T-helper 2 cell (primary cell): ENCODE measurements at places on chromosomes 12 and 14.

- no peak for DNase-seq
Measured at GRCh38 chr12:43105426-43105981, 446.5 kb downstream of the ADAMTS20 start.

DNA sequence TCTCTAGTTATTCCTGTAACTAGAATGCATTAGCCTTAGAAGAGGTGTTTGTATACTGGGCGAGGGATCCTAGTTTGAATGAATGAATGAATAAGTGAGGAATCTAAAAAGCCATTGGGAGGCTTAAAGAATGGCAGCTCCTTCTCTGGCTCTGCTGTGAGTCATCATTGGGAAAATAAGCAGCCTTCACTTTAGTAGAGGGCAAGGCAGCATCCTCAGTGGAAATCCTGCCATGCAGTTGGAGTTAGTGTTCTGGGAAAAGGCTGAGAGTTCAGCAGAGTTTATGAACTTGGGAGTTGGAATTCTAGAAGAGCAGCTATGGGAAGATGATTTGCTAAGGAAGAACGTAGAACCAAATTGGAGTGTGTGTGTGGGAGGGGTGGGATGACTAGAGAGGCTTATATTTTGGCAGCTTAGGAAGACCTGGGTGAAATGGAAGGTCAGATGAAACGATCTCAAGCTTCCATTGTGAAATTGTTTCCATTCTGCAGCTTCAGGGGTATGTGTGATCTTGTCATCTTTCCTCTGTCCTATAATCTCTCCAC lies 120.8 kb downstream of the PTCSC3 start:
- no peak for DNase-seq

- no peak for DNase-seq
Measured at GRCh38 chr12:5524769-5525436, 93.0 kb downstream of the NTF3 start.

GRCh38 chr14:93549595-93549994 lies 118.9 kb downstream of the UNC79 start:
- no peak for DNase-seq

DNA sequence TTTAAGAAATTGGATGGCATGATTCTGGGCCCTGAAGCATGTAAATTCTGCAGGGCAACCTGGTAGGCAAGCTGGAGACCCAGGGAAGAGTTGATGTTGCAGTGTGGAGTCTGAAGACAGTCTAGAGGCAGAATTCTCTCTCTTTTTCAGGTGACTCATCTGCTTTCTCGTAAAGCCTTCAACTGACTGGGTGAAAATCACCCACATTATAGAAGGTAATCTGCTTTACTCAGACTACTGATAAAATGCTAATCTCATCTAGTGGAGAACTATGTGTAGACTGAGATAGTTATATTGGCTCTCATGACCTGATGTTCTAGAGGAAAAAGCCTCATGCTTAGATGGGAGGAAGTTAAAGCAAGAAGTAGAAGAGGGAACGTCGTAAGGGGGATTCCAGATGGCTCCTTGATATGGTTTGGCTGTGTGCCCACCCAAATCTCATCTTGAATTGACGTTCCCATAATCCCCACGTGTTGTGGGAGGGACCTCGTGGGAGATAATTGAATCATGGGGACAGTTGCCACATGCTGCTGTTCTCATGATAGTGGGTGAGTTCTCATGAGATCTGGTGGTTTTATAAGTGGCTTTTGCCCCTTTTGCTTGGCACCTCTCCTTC lies 723.8 kb downstream of the BCL11B start:
- no peak for DNase-seq

- DNase-seq: no peak
Measured at GRCh38 chr14:68589447-68590200, 203.2 kb downstream of the ZFP36L1 start.

- no peak for DNase-seq
Measured at GRCh38 chr12:85277191-85277590, 2.8 kb upstream of the ALX1 start.

DNA sequence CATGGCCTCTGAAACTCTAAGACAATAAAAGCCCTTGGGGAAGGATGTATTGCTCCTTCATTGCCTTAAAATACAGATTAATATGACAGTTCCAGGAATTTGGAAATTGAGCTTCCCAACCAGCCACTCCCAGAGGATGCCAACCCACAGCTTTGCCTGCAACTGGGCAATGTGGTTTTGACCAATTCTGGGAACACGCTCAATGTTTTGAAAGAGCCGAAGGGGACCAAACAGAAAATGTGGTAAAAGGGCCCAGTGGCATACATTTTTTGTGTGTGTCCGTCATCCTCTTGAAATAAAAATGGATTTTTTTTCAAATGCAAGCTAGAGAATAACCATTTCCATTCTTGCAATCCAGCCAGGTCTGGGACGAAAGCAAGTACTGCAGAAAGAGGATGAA lies 88.3 kb upstream of the PLEKHG7 start:
- no peak for DNase-seq

GRCh38 chr14:64772397-64772950 lies 68.2 kb downstream of the PLEKHG3 start:
- DNase-seq: no peak

DNA sequence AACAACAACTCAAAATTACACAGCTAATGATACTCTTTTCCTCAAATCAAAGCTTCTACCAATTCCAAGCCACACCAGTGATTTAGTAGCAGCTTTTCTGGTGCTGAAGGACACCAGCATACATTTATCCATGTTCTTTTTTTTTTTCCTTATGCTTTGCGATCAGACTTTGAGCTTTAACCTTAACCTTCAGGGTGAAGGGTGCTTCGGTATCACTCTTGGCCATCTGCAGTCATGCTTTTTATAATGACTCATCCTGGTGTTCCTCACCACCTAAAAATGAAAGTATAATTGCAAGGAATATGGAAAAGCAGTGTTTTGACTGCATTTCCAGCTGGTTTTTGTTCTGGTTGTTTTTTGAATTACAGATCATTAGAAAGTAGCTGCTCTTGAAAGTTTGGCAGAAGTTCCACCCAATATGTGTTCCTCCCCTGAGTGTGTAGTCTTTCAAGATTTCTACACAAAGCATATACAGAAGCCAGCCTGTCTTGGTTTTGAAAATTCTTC lies 1.3 kb upstream of the SLC41A2 start:
- no peak for DNase-seq

DNA sequence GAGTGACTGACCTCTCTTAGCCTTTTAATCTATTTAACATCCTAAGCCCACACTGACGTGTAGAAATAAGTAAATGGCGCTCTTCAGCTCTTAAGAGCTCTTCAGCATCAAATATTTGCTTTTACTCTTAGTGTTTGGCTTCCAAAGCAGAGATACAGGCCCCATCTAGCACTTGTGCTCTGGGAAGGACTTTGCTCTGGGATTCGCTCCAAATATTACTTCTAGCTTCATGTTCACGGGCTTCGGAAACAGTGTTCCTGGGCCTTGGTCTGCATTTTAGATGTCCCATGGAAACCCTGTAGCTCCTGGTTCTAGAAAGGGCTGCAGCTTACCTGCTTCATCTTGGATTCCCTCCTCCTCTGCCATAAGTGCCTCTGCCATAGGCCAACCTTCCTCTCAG lies 2.7 kb upstream of the NKX2-8 start:
- DNase-seq: no peak

- DNase-seq: no peak
Measured at GRCh38 chr14:90742729-90743128, 73.5 kb downstream of the TTC7B start.

- DNase-seq: no peak
Measured at GRCh38 chr12:77402716-77403115, 337.3 kb upstream of the E2F7 start.

GRCh38 chr14:23432946-23433345 lies 2.5 kb downstream of the MYH7 start:
- DNase-seq: no peak

- no peak for DNase-seq
Measured at GRCh38 chr12:48192861-48193260, 9.4 kb downstream of the CCDC184 start.

DNA sequence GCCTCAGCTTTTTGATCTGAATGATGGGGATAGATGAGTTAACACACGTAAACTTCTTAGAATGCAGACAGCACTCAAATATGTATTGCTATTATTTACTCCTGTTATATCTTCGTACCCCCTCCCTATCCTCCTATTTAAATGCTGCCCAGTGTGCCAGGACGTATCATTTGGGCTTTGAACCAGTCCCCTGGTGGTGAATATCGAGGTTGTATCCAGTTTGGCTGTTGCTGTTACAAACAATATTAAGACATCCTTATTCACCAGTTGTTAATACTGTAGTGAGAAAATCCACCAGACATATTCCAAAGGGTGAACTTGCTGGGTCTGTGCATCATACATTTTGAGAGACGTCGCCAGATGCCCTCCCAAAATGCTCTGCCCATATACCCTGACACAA lies 51.5 kb upstream of the FOXN3 start:
- no peak for DNase-seq

GRCh38 chr12:70180130-70180529 lies 63.1 kb upstream of the CNOT2 start:
- no peak for DNase-seq

DNA sequence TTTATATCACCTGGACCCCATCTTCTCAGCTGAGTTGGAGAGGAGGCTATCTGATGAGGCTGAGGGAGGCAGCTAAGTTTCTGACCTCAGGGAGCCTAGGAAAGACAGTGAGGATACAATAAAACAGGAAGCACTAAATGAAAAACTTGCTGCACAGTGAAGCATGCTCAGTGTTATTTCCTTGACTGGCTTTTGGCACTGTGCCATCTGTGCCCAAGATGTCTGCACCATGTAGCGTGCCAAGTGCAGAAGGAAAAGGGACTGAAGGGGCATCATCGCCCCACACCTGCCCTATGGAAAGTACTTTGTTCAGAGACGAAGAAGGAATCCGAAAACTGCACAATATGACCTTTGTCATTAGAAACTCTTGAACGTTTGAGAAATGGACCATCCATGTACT lies 102.7 kb downstream of the ANO4 start:
- no peak for DNase-seq

DNA sequence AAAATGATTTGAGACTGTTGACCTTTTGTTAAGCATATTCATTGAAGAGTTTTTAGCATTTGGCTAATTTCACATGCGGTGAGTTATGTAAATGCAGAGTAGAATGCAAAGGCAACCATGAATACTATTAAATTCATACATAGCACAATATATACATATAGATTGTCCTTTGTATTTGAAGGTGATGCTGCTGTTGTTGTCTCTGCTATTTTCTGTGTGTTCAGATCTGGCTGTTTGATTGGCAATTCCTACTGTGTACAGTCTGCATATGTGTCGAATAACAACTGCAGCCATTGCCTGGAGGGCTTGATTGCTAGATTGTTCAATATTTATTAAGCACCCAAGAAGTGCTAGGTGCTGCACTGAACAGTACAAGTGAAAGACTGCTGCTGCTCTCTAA lies 187.4 kb downstream of the FOXG1 start:
- DNase-seq: no peak

GRCh38 chr14:100028990-100029677 lies 36.1 kb upstream of the EVL start:
- DNase-seq: no peak

DNA sequence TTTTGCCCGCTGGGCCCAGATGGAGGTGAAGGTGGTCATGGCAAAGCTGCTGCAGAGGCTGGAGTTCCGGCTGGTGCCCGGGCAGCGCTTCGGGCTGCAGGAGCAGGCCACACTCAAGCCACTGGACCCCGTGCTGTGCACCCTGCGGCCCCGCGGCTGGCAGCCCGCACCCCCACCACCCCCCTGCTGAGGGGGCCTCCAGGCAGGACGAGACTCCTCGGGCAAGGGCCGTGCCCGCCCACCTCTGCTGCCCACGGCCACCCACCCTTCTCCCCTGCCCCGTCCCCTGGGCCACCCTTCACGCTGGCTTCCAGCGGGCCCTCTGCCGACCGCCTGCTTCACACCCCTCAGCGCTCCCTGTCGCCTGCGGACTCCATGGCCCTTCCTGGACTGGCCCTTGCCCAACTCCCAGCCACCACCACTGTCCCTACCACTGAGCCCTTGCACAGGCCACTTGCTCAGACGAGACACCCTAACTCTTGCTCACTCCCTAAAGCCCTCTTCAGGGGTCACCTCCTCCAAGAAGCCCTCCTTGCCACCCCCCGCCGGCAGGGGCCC lies 42.5 kb downstream of the CYP46A1 start:
- DNase-seq: no peak

DNA sequence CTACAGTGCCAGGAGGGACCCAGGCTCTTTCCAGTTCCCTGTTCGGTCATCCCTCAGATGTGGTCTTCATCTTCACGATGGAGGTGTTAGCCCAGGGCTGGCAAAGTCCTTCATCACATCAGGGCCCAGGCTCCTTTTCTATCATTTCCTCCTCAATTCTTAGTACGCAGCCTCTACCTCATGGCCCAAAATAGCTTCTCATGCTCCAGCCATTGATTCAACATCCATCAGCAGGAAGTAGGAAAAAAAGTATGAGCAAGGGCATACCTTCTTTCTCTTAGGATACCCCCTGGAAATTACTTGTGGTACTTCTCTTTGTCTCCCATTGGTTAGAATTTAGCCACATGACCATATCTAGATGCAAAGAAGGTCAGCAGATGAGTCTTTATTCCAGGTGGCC lies 12.2 kb upstream of the ZDHHC22 start:
- DNase-seq: no peak

GRCh38 chr12:129871991-129872972 lies 31.5 kb downstream of the TMEM132D start:
- DNase-seq: no peak

DNA sequence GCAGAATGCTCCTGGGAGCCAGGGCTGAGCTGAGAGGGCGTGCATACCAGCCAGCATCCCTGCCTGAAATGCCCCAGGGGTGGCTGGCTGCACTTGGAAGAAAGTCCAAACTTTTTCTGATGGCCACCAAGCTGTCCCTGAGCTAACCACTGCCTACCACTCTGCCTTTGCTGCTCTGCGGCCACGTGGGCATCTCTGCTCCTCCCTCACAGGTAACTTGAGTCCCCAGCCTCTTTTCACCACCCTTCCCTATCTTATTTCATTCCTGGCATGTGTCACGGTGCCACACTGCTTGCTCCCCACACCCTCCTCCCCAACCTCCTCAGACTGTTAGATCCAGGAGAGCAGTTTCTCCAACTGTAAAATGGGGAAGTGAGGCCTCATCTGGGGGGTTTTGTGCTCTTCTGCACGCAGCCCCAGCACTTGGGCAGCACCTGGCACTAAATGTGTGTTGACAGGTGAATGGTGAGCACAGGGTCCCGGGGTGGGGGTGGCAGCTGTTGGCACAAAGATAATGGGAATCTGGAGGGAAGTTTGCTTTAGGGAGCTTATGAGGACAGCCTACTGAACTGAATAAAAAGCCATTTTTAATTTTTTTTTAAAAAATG lies 113.0 kb downstream of the GLT1D1 start:
- no peak for DNase-seq

DNA sequence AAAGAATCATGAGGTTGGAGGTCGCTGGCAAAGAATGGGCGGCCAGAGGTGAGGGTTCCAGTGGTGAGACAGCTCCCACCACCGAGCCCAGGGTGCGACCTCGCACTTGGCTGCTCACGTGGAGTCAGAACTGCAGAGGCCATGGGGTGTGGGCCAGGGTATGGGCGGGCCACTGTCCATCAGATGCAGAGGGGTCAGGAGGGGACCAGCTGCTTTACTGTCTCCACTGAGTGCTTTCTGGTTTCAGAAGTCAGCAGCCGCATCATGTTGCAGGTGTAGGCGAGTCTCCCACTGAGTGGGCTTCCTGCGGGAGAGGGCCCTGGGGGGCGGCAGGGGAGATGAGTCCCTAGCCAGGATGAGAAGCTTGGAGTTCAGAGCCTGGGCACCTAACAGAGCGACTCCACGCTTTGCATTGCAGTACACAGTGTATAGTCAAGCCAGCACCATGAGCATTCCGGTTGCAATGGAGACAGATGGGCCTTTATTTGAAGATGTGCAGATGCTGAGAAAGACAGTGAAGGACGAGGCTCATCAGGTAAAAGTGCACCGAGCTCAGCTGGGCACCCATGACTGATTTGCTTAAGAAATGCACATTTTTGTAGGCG lies 46.9 kb upstream of the DYNC1H1 start:
- no peak for DNase-seq

GRCh38 chr12:45568808-45569207 lies 160.7 kb upstream of the ARID2 start:
- DNase-seq: no peak
